ENCODE measurements at places on chromosomes 5 and 9.

DNA sequence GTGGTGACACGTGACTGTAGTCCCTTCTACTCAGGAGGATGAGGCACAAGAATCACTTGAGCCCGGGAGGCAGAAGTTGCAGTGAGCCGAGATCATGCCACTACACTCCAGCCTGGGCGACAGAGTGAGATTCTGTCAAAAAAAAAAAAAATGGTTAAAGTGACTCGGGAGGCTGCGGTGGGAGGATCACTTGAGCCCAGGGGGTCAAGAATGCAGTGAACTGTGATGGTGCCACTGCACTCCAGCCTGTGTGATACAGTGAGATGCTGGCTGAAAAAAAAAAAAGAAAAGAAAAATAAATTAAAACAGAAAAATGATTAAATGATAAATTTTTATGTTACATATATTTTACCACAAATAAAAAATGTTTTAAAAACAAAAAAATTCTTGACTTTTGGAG is 51.9 kb downstream of the KLF4 start:
- DNase-seq, result no peak

- DNase-seq, result no peak
Measured at GRCh38 chr9:75599126-75599525, 291.3 kb upstream of the PCSK5 start.

GRCh38 chr5:122874179-122874875 is 28.9 kb downstream of the SNX24 start:
- no peak for DNase-seq

DNA sequence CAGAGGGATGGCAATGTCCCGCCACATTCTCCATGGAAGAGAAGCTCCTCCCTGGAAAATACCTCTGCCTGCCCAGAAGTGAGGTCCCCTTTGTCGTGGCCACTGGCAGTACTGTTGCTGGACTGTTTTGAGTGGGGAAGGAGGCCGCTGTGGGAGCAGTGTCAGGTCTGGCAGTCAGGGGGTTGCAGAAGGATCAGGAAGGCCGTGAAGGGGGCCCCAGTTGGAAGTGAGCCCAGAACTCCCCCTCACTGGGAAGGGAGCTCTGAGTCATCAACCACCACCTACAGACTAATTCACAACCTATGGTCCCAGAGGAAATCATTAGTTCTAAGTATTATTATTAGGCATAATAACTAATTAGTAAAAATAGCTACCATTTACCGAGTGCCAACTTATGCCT is 200.4 kb downstream of the TTLL11 start:
- DNase-seq, result no peak

GRCh38 chr9:118946669-118947068 is 422.6 kb downstream of the BRINP1 start:
- no peak for DNase-seq

GRCh38 chr5:153490118-153491037 is at the start of gene GRIA1:
TSS of gene GRIA1 (plus strand) at chr5:153490670.
- DNase-seq, result no peak

- DNase-seq, result no peak
Measured at GRCh38 chr5:44839018-44839681, 30.4 kb downstream of the MRPS30 start.

GRCh38 chr5:12661617-12662370 is 757.5 kb upstream of the CTNND2 start:
- no peak for DNase-seq

- DNase-seq, result no peak
Measured at GRCh38 chr5:13508559-13508958, 435.9 kb downstream of the DNAH5 start.

- DNase-seq, result no peak
Measured at GRCh38 chr5:76457674-76458485, 54.8 kb downstream of the IQGAP2 start.

DNA sequence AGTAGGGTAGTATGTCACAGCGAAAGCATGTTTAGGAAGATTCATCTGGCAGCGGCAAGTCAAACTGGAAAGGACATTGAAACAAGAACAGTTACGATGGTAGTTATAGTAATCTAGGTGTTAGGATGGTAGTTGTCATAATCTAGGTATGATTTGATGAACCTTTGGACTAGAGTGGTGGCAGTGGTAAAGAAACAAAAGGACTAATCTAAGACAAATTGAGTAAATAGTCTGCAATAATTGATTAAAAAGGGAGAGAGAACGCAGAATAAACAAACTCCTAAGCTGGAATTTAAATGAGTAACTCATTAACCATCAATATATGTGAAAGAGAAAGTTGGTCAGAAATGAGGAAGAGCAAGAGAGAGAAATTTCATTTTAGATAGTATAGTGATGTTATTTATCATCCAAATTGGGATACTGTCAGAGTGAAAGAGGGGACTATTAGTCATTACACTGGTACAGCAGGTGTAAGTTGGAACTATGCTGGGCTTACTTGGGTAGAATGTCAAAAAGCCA is 56.8 kb downstream of the MTREX start:
- no peak for DNase-seq

GRCh38 chr5:160747987-160748386 is 104.0 kb downstream of the ATP10B start:
- DNase-seq, result no peak

DNA sequence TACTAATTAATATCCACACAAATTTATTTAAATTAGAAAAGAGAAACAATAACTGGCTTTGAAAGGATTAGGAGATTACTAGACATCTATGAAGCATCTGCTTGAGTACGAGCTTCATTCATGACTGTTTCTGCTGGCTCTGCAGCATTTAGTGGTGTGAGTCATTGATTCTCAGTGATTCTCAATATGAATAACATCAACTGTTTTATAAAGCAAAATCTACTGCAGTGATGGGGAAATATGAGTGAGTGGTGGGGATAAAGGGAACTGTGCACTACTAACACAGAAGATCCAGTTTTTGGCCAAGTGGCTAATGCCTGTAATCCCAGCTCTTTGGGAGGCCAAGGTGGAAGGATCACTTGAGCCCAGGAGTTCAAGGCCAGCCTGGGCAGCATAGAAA is 8.4 kb downstream of the FNBP1 start:
- no peak for DNase-seq

- no peak for DNase-seq
Measured at GRCh38 chr5:102221949-102222348, 74.1 kb downstream of the SLCO4C1 start.

DNA sequence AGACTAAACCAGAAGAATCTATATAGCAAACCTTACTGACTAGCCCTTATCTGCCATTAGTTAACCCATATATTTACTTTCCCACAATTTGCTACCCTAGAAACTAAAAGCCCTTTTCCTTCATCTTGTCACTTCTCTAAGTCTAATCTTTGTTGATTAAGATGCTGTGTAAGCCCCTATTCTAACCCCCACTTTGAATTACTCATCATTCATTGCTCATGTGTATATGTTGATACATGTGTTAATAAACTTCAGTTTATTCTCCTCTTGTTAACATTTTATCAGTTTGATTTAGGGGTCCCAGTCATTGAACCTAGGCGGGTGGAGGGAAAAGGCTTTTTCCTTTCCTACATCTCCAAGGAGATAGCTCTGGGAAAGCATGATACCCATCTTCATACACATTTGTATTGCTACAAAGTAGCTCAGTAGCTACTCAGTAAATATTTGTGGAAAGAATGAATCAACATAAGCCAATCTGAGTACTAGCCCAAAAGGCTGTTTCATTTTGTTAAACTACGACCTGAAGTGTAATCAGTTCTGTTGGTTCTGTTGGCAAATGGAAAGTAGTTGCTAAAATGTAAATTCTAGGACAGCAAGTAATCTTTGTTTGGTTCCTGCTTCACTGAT is 35.1 kb upstream of the NDFIP1 start:
- DNase-seq, result no peak

DNA sequence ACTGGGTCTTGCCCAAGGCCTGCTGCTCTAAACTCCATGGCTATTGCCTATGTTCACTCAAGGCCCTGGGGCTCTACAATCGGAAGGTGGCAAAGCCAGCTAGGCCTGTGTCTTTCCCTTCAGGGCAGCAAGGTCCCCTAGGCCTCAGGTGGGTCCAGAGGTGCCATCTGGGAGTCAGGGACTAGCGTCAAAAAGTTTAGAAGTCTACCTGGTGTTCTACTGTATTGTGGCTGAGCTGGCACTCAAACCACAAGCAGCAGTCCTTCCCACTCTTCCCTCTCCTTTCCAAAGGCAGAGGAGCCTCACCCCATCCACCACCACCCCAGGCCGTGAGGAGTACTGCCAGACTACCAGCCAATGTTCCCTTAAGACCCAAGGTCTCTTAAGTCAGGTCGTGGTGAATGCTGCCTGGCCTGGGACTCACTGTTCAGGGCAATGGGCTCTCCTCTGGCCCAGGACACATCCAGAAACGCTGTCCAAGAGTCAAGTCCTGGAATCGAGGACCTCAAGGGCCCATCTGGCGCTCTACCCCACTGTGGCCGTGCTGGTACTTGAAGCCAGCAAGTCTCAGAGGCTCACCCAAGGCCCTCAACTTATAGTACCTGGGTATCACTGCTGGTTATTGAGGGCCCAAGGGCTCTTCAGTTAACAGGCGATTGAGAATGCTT is 13.0 kb upstream of the SARDH start:
- no peak for DNase-seq

DNA sequence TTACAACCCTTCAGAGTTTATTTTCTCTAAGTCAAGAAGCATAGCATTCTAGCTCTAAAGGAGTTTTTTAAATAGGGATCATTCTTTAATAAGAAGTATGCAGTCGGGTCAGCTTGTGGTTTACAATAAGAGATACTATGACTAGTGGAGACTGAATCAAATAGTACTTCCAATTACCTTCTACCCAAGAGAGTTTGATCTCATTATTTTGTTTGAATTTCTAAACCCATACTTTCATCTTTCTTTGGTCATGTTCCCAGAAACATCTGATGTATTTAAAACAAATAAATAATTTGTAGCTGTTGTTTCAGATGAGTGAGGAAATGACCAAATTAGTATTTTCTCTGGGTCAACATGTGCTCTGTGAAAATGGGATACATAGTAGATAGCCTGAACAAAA is 160.2 kb upstream of the CDH6 start:
- no peak for DNase-seq

DNA sequence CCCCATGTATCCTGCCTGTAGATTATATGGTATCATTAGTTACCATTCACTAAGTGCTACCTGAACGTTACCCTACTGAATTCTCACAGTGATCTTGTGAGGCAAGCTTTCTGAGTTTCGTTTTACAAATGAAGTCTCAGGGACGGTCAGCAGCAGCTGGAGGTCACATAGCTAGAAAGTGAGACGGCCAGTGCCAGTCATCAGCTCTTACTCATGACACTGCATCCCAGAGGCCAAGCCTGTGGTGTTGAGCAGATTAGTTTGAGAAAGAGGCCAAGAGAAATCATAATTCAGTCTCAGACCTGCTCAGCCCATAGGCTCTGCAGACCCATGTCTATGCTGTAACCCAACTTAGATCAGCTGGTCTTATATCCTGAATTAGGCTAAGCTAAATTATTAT is 95.7 kb upstream of the EGFLAM start:
- DNase-seq, result no peak

- no peak for DNase-seq
Measured at GRCh38 chr9:100229136-100229535, 123.6 kb downstream of the TEX10 start.

DNA sequence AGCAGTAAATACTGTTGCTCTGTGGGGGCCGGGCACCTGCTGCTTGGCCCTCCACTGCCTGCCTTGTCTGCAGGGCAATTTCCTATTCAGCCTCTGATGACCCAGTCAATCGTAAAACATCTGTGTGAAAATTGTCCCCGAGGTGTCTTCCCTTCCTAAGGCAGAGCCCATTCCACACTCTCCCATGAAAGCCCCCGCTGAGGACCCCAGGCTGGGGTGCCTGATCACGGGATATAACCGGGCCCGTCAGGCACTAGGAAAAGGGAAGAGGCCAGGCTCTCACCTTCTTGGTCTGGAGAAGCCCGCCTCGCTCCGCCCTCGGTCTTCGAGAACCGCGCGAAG is 27.2 kb upstream of the SCGB3A1 start:
- DNase-seq, result no peak

GRCh38 chr9:19442240-19442639 is 33.4 kb downstream of the ACER2 start:
- no peak for DNase-seq

DNA sequence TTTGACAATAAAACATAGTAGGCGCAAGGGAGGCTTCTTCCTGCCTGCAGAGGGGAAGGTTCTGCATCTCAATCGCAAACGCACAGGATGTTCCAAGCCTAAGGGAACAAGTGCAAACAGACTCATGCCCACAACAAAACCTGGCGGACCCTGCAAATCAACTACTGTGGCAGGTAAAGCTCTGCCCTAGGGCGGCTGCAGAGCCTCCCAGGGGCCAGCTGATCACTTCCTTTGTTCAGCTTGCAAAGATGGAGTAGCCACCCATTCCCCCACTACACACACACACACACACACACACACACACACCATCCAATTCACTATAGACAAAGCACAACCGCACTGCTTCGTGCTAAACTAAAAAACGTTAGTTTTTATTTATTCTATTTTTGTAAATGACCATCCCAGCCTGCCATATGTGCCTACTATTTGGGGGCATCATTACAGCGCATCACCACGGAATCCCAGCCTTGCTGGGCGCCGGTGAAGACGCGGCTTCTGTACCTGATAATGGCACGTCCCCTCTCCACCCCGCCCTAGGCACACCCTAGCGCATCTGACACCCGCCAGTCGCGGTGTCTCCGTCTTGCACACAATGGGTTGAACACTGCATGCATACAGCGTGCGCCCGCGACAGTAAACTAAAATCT is 57.6 kb downstream of the DPYSL3 start:
- no peak for DNase-seq

DNA sequence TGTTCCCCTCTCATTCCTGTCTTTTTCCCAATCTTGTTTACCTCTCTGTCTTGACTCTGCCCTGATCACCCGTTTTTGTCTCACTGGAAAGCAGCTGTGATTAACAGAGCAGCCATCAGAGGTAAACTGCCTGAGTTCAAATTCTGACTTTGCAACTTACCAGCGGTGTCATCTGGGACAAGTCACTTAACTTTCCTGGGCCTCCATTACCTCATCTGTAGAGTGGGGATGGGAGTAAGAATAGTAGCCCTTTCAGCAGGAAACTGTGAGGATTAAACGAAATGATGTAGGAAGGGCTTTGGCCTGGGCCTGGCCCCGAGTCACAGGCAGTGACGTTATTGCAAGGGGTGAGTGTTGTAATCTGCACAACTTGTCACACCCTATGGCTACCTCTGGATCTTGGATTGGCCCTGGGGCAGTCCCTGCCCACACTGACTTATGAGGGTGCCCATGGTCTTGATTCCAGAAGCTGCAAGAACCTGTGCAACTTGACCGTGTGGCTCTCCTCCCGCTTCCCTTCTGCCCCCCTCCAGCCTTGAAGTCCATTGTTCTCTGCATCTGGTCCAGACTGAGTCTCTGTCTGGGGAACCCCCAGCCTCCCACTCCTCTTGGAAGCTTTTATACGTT is 657 bp upstream of the PCDH12 start:
- DNase-seq, result no peak
